Ovary (tissue), 10 donors: ENCODE measurements at places on chromosomes 5 and 9. TPM values are rescaled to one million over a fixed set of nuclear protein-coding genes. Genes with fewer than 3 reads are reported as not detected.

Gene PAPPA
- 3.7 TPM for total RNA-seq

DNA sequence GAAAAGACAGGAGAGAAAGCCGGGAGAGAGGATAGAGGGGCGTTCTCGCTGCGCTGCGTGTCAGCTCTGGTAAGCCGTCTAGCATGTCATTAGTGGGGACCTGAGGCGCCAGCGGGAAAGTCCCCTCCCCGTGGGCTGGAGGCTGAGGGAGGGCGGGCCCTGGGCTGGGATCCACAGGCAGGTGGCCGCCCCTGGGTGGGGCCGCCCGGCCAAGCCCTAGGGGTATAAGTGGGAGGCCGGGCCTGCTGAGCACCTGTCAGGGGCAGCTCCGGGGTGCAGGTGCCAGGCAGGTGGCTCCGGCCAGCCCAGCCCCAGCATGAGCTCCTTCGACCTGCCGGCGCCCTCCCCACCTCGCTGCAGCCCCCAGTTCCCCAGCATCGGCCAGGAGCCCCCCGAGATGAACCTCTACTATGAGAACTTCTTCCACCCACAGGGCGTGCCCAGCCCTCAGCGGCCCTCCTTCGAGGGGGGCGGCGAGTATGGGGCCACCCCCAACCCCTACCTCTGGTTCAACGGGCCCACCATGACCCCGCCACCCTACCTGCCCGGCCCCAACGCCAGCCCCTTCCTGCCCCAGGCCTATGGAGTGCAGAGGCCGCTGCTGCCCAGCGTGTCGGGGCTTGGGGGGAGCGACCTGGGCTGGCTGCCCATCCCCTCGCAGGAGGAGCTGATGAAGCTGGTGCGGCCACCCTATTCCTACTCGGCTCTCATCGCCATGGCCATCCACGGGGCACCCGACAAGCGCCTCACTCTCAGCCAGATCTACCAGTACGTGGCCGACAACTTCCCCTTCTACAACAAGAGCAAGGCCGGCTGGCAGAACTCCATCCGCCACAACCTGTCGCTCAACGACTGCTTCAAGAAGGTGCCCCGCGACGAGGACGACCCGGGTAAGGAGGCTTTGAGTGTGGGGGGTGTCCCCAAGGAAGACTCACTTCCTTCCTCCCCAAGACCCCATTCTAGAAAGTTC is at the start of gene FOXI1:
Gene FOXI1 (plus strand): TSS at position 256 of the 970 bp plus-strand sequence. CDS start 61 bp downstream, at position 317.
- no peaks in the 10 kb centered on the region for H3K4me1 ChIP-seq
- H3K27ac ChIP-seq, result no peak within 1 kb of the TSS
- H3K27me3 ChIP-seq, result no peaks in the 10 kb centered on the region
- H3K36me3 ChIP-seq, result no peaks in the 10 kb centered on the region
- no peak within 1 kb of the TSS for H3K4me3 ChIP-seq
- DNase-seq, result no peak

GRCh38 chr5:146620031-146620668 is 104.2 kb upstream of the GPR151 start:
- H3K4me3 ChIP-seq, result no peak overlapping the region
- H3K4me1 ChIP-seq, result no peaks in the 10 kb centered on the region
- no peak for DNase-seq

DNA sequence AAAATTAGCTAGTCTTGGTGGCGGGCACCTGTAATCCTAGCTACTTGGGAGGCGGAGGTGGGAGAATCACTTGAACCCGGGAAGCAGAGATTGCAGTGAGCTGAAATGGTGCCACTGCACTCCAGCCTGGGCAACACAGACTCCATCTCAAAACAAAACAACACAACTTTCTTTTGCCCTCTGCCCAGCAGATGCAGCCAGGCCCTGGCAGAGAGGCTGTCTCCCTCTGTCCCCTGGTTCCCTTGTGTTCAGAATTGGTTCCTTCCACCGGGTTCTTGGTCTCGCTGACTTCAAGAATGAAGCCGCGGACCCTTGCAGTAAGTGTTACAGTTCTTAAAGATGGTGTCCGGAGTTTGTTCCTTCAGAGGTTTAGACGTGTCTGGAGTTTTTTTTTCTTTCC is 30.2 kb upstream of the CEP72 start:
- H3K4me3 ChIP-seq, result no peak overlapping the region
- no peak for DNase-seq
- H3K4me1 ChIP-seq, result no peaks in the 10 kb centered on the region

DNA sequence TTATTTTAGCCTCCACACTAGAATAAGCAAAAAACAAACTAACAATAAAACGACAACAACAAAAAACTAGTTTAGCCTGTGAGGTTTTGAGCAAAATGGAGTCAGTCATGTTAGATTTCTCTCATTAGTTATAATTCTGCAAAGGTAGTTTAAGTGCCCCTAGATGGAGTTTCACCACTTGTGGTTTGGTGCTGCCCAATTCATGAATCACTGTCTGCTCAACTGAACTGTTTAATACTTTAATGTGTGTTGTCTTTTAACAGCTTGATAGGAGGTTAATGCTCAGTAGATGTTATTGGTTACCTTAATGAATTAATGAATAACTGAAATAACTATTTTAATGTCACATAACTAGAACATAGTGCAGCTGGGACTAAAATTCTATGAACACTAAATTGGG is 3.5 kb upstream of the PLAA start:
- H3K27me3 ChIP-seq, result no peaks in the 10 kb centered on the region
- H3K36me3 ChIP-seq, result no peaks in the 10 kb centered on the region
- peaks cover 6% of the 10 kb centered on the region for H3K4me1 ChIP-seq
- H3K27ac ChIP-seq, result no peak overlapping the region
- H3K4me3 ChIP-seq, result no peak overlapping the region

DNA sequence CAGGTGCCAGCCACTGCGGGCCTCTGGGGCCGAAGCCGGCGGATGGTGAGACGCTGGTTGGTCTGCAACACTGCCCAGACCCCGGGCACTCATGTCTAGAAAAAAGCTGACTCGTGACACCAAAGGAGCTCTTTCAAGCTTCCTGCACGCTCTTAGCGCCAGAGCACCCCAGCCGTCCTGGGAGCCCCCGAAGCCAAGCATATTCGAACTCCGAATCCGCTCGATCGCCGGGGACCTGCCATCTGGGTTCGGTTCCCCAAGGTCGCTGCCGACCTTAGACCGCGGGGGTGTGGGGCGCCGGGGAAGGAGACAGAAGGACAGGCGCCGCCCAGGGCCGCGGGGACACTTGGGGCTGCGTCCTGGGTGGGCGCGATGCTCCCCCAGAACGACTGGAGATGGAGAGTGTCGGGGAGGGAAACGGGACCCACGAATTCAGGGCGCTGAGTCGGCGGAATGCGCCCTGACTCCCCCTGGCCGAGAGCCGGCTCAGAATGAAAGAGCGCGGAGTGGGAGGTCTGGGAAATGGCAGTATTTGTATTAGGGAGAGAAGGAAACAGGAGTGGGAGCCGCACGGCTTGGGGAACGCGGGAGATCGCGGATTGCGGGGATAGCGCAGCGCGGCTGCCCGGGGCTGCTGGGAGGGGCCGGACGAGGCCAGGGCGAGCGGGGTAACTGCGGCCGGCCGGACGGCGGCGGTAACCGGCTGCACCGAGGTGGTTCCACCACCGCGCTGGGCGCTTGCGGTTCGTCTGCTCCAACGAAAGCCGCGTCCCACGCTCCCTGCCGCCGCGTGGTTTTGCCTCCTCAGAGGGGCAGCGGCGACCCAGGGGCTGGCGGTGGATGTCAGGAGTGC is 20.1 kb upstream of the MARCHF6 start:
- H3K4me3 ChIP-seq, result peak overlapping the region; percentile 51
- no peaks in the 10 kb centered on the region for H3K27me3 ChIP-seq
- H3K27ac ChIP-seq, result peak overlapping the region; percentile 57
- no peaks in the 10 kb centered on the region for H3K36me3 ChIP-seq

GRCh38 chr5:158165647-158166046 is 306.7 kb upstream of the CLINT1 start:
- no peaks in the 10 kb centered on the region for H3K4me1 ChIP-seq
- no peak overlapping the region for H3K27ac ChIP-seq
- no peaks in the 10 kb centered on the region for H3K27me3 ChIP-seq
- H3K4me3 ChIP-seq, result no peak overlapping the region
- H3K36me3 ChIP-seq, result no peaks in the 10 kb centered on the region
- DNase-seq, result no peak

Gene LURAP1L
- total RNA-seq, result 3.0 TPM

- DNase-seq, result no peak
- H3K36me3 ChIP-seq, result no peaks in the 10 kb centered on the region
- no peak overlapping the region for H3K27ac ChIP-seq
Measured at GRCh38 chr5:80867233-80867632, 92.9 kb upstream of the RASGRF2 start.

- no peaks in the 10 kb centered on the region for H3K27me3 ChIP-seq
- no peaks in the 10 kb centered on the region for H3K36me3 ChIP-seq
- DNase-seq, result no peak
- H3K4me1 ChIP-seq, result peaks cover 15% of the 10 kb centered on the region
Measured at GRCh38 chr9:130194378-130194932, 22.3 kb downstream of the NCS1 start.

Gene SHISAL2B
- total RNA-seq, result not detected

GRCh38 chr9:15697446-15697851 is 144.6 kb downstream of the CCDC171 start:
- no peaks in the 10 kb centered on the region for H3K4me1 ChIP-seq
- H3K27ac ChIP-seq, result no peak overlapping the region
- no peaks in the 10 kb centered on the region for H3K27me3 ChIP-seq
- DNase-seq, result no peak
- H3K4me3 ChIP-seq, result no peak overlapping the region
- H3K36me3 ChIP-seq, result no peaks in the 10 kb centered on the region

- DNase-seq, result no peak
- H3K27ac ChIP-seq, result no peak overlapping the region
- H3K4me1 ChIP-seq, result peaks cover 29% of the 10 kb centered on the region
- no peaks in the 10 kb centered on the region for H3K36me3 ChIP-seq
- H3K27me3 ChIP-seq, result no peaks in the 10 kb centered on the region
- H3K4me3 ChIP-seq, result no peak overlapping the region
Measured at GRCh38 chr9:129313331-129313955, 135.4 kb upstream of the IER5L start.

GRCh38 chr5:90691533-90691932 is 132.9 kb downstream of the ADGRV1 start:
- no peak overlapping the region for H3K27ac ChIP-seq
- no peak for DNase-seq
- H3K27me3 ChIP-seq, result no peaks in the 10 kb centered on the region
- H3K36me3 ChIP-seq, result no peaks in the 10 kb centered on the region

DNA sequence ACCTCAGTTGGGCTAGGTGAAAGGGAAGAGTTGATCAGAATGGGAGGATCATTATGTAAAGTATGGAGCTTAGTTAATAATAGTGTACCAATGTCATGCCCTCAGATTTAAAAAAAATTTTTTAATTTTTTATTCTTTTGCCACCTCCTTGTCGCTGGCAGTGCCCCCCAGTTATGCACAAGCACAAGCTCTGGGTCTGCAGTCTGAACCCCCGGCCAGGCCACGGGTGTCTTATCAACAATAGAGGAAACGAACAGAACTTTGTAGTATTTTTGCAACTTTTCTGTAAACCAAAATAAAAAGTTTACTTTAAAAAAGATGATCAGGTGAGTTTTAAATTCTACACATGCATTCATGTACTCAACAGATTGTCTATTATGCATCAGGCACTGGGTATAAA is 1.4 kb upstream of the GM2A start:
- DNase-seq, result no peak
- no peaks in the 10 kb centered on the region for H3K36me3 ChIP-seq
- H3K4me1 ChIP-seq, result peaks cover 4% of the 10 kb centered on the region
- H3K27me3 ChIP-seq, result no peaks in the 10 kb centered on the region
- H3K27ac ChIP-seq, result no peak overlapping the region
- H3K4me3 ChIP-seq, result no peak overlapping the region

Gene GPX3
- 195 TPM for total RNA-seq

- no peaks in the 10 kb centered on the region for H3K36me3 ChIP-seq
- H3K27me3 ChIP-seq, result no peaks in the 10 kb centered on the region
- no peak overlapping the region for H3K4me3 ChIP-seq
Measured at GRCh38 chr5:14364096-14364495, 217.5 kb upstream of the OTULINL start.

- no peaks in the 10 kb centered on the region for H3K27me3 ChIP-seq
- DNase-seq, result no peak
- H3K36me3 ChIP-seq, result no peaks in the 10 kb centered on the region
Measured at GRCh38 chr5:32301891-32302290, 10.8 kb downstream of the MTMR12 start.

DNA sequence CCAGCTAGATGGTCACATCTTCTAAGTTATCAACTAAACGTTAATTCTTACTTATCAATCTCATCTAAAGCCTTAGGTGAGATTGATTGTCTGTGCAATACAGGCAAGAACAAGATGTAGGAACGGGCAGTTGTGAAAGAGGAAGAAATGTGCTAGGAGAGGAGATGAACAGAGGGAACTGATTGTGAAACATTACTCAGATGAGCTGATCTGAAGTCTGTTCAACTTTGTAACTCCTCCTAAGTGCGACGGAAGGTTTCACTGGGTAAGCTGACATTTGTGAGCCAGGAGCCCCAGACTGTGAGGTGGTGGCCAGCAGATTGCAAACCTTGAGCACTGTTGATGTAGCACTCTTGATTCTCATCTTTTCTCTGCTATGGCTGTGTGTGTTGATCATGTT is 204.1 kb downstream of the CD180 start:
- DNase-seq, result no peak
- no peaks in the 10 kb centered on the region for H3K4me1 ChIP-seq
- H3K27me3 ChIP-seq, result no peaks in the 10 kb centered on the region
- H3K36me3 ChIP-seq, result no peaks in the 10 kb centered on the region

- no peaks in the 10 kb centered on the region for H3K36me3 ChIP-seq
- DNase-seq, result no peak
- no peak overlapping the region for H3K4me3 ChIP-seq
Measured at GRCh38 chr5:140145256-140145655, 19.5 kb downstream of the IGIP start.

Gene UIMC1
- total RNA-seq, result 45.5 TPM

Gene IZUMO3
- not detected for total RNA-seq

Gene DTWD2
- total RNA-seq, result 5.6 TPM

DNA sequence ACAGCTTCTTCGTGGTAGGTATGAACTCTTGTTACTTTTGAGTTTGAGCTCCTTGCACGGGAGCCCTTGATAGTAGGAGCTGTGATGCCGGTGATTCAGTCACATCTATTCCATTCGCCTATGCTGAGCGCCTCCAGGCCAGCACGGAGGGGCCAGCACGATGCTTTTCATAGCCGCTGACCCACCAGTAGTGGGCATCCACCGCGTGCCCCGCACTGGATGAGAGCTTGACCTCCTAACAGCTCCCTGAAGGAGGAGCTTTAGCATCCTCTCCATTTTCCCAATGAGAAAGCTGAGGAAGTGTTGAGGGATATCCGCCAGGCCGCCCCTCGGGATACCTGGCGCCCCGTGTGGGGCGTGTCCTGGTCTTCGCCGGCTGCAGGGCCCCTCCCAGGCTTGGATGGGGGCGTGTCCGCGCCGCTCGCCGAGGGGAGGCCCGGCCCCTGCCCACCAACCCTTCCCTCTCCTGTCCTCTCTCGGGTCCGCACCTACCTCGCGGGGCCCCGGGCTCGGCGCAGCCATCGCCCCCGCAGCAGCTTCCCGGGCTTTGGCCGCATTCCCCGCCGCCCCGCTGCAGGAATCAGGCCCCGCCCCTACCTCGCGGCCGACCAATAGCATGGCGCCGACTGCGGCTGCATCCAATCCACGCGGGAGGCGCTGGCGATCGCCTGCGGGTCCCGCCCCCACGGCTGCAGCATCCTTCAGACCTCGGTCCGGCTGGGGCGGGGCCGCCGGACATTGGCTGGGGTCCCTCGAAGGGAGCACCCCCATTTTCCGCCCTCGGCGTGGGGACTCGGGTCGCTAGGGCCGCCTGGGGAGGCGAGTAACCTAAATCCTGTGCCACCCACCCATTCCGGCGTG is at the start of gene PIP5KL1:
Gene PIP5KL1 (minus strand): TSS at position 547 of the 861 bp plus-strand sequence. CDS start 25 bp downstream, at position 522.
- peak within 1 kb of the TSS; percentile 40 for H3K4me3 ChIP-seq
- peaks cover 6% of the 10 kb centered on the region for H3K4me1 ChIP-seq
- H3K27me3 ChIP-seq, result no peaks in the 10 kb centered on the region

Gene IL5
- total RNA-seq, result not detected

Gene NSA2
- 186 TPM for total RNA-seq

- H3K27ac ChIP-seq, result no peak overlapping the region
Measured at GRCh38 chr9:22838266-22838665, 391.6 kb downstream of the DMRTA1 start.
